ENCODE measurements at places on chromosomes 12 and 14.

- DNase-seq = no peak
Measured at GRCh38 chr14:96501217-96501739, 904 bp upstream of the PAPOLA start.

DNA sequence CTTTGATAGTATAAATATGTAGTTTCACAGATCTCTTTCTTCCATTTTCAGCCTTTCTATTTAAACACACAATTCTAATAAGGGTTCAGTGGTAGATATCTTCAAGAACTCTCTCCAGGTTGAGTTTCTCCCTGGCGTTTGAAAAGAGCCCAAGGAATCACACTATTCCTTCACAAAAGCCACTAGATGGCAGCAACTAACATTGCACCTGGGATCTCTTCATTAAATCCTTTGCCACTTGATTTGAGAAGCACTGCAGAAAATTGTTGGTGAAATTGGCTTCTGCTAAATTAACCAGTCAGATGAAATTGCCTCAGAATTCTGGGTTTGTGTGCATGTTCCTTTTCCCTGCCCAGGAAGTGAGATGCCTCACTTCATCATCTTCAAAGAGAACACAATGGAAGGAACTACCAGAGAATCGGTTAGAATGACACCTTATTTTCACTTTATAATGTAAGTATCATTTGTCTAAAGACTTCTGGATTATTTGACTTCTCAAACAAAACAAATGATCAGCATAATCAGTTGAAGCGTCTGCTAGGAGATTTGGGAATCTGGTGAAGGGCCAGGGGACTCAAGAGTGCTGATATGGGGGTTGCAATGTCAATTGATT is 6.8 kb downstream of the CCDC198 start:
- DNase-seq = no peak

GRCh38 chr12:5003025-5003666 is 40.5 kb upstream of the KCNA5 start:
- no peak for DNase-seq

- DNase-seq = no peak
Measured at GRCh38 chr14:102508410-102508773, 1.2 kb downstream of the ANKRD9 start.

GRCh38 chr14:89184952-89185351 is 232.1 kb downstream of the FOXN3 start:
- DNase-seq = no peak

DNA sequence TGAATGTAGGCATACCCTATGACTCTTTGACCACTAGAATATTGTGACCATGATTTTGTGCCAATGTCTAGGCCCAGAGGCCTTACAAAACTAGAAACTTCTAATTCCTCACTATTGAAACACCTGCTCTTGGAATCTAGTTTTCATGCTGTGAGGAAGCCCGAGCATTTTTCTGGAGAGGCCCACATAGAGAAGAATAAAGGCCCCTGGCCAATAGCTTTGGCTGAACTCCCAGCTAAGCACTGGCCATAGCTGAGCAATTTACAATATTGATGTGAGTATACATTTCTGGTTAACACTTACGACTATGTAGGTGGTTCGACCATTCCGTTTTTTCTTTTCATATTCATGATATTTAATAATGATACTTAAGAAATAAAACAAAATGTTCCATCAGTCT is 190.3 kb downstream of the KCNH5 start:
- no peak for DNase-seq

DNA sequence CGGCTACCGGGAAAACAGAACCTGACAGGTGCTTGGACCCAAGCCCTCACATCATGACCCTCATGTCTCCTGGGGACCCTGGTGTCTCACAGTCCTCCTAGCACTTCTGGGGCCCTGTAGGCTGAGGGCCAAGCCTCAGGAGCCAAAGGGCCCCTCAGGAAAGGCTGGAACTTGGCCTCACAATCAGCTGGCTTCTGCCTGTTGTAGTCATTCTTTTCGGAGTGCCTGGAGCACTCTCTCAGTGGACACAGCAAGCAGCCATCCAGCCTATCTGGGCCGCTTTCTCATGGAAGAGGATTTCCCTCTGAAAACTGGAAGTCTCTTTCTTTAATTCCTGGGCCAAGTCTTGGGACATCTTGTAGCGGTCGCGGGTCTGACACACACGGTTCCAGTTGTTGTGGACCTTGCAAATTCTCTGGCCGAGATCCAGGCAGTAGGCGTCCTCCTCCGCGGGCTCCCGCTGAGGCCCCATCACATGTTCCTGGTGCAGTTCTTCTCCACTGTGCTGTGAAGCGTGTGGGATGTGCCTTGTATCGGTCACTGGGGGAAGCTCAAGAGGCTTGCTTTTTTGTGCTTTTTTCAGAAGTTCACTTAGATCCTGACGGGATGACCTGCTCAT is 169.3 kb downstream of the EMP1 start:
- no peak for DNase-seq

DNA sequence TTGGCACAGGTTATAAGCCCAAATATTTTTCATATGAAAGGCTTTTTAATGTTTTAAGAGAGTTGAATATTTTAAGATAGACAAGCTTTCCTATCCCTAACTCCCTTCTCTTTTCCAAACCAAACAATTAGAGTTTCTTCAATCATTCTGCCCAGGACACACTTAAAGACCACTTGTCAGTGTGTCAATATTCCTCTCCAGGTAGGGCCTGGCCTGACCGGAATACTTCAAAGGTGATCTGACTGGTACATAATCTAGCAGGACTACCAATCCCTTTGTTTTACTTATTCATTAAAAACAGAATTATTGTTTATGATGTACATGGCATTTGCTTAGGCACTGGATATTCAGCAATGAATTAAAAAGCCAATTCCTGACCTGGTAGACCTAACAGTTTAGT is 24.2 kb upstream of the SNRPF start:
- DNase-seq = no peak

- no peak for DNase-seq
Measured at GRCh38 chr14:67942080-67942710, 122.6 kb downstream of the RAD51B start.

DNA sequence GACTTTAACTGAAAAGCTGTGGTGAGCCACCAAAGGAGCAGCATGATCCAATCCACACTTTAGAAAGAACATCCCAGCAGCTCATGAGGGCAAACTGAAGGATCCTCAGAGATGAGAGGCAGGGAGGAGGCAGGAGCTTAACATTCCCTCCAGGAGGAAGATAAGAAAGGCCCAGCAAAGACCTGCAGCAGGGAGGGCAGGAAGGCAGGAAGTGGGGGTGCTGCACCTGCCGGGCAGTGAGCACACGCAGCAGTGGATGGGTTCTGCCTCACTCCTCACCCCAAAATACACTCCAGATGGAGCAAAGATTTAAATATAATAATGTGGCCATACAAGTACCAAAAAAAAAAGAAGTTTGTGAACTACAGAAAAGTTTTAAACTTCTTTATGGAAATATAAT is 48.4 kb downstream of the GCH1 start:
- no peak for DNase-seq

GRCh38 chr12:10726945-10727344 is 3.8 kb upstream of the YBX3 start:
- DNase-seq = no peak

DNA sequence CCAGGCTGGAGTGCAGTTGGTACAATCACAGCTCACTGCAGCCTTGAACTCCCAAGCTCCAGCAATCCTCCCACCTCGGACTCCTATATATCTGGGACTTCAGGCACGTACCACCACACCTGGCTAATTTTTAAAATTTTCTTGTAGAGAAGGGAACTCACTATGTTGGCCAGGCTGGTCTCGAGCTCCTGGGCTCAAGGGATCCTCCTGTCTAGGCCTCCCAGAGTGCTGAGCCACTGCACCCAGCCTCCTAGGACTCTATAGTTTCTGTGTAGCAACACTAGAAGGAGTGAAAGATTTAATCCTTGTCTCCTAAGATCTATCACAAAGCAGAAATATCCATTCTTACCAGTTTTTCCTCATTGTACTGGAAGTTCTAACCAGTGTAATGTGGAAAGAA is 4.3 kb upstream of the APOF start:
- DNase-seq = no peak

DNA sequence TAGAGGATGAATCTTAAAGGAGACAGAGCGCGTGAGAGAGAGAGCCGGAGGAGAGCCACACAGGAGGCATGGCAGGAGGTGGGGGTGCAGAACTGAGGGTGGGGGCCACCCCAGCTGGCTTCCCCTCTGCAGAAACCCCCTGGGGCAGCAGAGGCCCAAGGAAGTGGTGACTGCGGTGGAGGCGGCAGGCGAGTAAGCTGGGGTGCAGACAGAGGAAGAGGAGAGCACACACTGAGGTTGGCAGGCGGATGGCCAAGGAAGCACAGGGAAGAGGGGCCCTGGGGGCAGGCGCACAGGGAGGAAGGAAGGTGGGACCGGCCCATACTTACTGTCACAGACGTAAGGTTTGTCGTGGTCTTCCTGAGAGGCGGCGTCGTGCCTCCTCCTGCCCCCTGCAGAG is 179.8 kb downstream of the DPF3 start:
- DNase-seq = no peak

- no peak for DNase-seq
Measured at GRCh38 chr12:42172441-42173210, 28.0 kb upstream of the GXYLT1 start.

- no peak for DNase-seq
Measured at GRCh38 chr12:100153131-100153530, 10.5 kb upstream of the BLTP3B start.

GRCh38 chr12:118334939-118335567 is 37.7 kb downstream of the TAOK3 start:
- DNase-seq = no peak

- DNase-seq = no peak
Measured at GRCh38 chr12:67386869-67387565, 117.9 kb downstream of the CAND1 start.

- DNase-seq = peak; percentile 95
Measured at GRCh38 chr12:64181430-64182291, 40.4 kb downstream of the KICS2 start.

- DNase-seq = no peak
Measured at GRCh38 chr12:104735801-104736200, 222.3 kb downstream of the SLC41A2 start.

- no peak for DNase-seq
Measured at GRCh38 chr14:105473677-105474482, 741 bp upstream of the CRIP2 start.

- DNase-seq = no peak
Measured at GRCh38 chr12:83932011-83932410, 980.6 kb downstream of the SLC6A15 start.

DNA sequence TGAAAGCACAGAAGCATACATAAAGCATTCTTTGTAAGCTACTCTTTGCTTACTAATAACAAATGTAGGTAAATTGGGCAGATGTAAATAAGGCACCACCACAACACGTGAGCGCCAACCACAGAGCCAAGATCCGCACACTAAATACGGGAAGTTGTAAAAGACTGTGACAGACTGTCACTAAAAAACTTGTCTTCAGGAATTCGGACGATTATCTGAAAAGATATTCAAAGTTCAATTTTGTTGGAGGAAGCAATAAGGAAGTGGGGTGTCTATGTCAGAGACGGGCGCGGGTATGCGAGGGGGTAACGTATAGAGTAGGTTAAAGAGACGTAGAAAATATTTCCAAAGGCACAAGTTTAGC is 1.5 kb upstream of the HSP90B1 start:
- no peak for DNase-seq
